AG04450 (cell line): ENCODE measurements at places on chromosomes 6 and 20.

DNA sequence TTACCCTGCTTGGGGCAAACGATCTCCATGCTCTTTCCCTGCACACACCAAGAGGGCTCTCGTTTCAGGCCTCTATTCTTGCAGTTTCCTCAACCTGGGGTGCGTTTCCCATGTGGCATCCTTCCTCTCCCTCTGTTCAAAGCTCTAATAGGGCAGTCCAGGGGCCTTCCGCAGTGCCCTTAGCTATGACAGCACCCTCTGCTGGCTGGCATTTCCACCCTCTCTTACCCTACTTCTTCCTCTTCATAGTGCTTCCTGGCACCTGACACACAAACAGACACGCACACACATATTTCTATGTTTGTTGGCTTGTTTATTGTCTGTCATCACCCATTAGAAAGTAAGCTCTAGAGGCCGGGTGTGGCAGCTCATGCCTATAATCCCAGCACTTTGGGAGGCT lies 294.0 kb downstream of the CLIC5 start:
- no peak for DNase-seq

DNA sequence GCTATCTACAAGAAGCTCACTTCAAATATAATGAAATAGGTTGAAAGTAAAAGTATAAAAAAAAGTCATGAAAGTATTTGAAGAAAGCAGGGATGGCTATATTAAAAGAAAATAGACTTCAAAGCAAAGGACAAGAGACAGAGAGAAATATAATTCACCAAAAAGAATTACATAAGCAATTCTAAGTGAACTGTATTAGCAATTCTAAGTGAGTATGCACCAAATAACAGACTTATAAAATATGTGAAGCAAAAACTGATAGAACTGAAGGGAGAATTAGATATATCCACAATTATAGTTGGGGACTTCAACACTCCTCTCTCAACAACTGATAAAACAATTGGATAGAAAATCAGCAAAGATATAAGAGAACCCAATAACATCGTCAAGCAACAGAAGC lies 38.8 kb upstream of the ID4 start:
- no peak for DNase-seq

GRCh38 chr6:63572747-63573075 lies 431 bp downstream of the LOC128125822 start:
- no peak for DNase-seq

- no peak for DNase-seq
Observed at GRCh38 chr6:118810420-118811027, 83.4 kb upstream of the ASF1A start.

DNA sequence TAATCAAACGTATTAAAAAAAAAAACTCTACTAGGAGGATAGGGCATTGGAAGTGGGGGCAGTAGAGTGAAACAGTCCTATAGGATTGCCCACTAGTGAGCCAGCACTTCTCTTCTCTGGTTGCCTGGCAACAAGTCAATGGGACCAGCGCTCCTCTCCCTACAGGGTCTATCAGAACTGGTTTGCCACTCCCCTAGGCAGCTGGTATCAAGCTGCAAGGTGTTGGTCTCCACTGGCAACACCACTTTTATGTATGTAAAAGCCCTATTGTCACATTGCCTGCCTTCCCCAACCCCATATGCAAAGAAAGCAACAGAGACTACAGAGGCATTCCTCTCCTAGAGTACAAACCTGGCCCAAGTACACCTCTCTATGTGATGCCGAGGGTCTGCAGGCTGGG lies 166.9 kb upstream of the MCHR2 start:
- no peak for DNase-seq

DNA sequence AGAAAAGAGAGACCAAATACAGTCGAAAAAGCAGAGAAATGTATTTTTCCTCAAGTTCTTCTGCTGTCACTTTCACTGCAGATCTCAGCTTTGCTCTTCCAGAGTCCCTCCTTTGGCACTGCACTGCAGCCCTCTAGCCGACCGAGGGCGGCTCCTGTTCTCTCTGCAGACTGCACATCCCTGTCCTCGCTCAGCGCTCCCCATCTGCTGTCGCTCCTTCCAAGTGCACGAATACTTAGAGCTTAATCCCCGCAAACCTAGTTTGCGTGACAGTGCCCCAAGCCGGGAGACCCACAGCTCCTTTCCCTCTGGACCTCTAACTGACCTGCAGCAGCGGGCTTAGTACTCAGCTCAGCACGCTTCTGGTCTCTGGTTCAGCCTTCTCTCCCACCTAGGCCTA lies 15.2 kb downstream of the RPP21 start:
- no peak for DNase-seq

GRCh38 chr6:32181915-32182529 lies 2.0 kb downstream of the AGER start:
- DNase-seq: no peak

DNA sequence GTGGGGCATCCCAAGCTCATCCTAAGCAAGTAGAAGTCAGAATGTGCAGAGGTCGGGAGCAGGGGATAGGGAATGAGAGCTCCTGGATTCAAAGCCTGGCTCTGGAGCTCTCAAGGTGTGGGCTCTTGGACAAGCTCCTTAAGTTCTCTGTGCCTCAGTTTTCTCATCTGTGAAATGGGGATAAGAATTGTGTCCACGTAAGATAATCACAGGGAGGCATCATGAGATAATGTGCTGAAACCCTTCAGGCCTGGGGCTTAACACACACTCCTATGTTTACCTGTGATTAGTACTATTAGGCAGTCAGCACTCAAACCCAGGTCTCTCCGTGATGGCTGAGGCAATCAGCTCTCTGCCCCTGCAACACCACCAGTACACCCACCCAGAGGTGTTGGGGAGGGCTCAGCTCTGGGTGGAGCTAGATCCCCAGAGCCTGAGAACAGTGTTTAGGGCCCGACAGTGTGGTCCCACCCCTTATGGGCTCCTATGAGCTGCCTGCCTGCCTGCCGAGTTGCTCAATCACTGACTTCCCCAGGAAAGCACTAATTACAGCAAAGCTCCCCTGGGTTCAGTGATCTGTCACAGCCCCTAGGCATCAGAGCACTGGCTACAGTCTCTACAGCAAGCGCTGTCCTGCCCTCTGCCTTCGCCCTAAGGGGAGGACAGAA lies 6.3 kb upstream of the SIRPA start:
- no peak for DNase-seq

DNA sequence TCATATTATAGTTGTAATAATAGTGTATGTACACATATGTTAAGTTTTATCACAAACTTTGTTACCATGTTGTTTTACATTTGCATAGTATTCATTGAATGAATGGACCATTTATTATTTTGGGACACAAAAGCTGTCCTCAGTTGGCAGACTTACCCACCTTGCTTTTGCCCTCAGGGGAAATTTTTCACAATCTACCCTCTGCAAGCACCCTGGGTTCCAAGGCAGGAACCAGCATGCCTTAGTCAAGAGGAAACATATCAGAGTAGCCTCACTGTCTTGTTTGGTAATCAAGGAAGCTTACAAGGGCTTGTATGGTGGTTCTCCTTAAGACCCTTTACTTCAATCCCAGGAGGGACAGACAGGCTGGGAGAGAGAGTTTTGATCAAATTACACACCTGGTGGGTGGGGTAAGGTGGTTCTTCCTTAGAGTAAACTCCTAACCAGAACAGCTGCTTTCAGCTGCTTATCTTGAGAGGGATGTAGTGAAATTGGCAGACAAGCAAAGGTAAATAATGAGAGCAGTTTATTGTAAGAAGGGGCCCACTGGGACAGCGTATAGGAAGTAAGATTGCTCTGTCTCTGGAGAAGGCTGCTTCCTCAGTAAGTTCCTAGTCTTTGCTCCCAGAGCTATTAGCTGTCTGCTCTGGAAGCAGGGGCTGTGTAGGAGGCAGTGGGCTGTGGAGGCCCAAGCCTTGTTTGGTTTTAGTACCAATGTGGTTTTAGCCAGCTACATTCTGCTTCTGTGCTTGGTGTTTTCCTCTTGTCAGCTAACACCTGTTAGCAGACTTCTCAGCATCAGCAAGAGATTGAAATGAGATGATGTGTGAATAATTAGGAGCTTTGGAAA lies 31.1 kb downstream of the BRPF3 start:
- DNase-seq: no peak

DNA sequence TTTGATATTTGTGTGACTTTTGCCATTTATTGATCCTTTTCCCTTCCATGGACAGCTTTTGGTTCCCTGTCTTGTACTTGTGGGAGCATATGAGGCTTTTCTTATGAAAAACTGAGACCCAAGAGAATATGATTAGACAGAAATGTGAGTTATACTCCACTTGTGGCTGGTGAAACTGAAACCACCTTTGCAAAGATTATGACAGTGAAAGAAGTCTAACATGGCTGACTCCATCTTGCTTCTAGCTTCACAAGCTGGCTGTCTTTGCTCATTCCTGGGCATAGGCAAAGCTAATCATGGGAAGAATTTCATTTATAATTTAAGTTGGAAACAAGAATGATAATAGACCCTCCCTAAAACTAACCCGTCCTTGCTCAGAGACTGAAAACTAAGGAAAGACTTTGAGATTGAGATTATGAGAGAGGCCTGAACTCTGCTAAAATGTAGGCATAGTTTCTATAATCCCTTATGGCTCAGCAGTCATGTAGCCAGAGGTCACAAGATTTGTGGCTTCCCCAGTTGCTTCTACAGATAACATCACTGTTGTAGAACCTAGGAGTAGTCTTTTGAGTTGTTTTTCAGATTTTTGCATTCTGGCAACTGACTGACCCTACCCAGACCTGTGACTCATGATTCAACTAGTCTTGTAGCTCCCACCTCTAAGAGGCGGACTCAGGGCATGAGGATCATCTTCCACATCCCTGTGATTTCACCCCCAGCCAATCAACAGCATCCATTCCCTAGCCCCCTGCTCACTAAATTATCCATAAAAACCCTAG lies 50.9 kb upstream of the CD2AP start:
- no peak for DNase-seq

GRCh38 chr6:53441035-53441493 lies 92.3 kb upstream of the ELOVL5 start:
- no peak for DNase-seq

- DNase-seq: no peak
Observed at GRCh38 chr6:51778666-51779065, 308.7 kb downstream of the PKHD1 start.

DNA sequence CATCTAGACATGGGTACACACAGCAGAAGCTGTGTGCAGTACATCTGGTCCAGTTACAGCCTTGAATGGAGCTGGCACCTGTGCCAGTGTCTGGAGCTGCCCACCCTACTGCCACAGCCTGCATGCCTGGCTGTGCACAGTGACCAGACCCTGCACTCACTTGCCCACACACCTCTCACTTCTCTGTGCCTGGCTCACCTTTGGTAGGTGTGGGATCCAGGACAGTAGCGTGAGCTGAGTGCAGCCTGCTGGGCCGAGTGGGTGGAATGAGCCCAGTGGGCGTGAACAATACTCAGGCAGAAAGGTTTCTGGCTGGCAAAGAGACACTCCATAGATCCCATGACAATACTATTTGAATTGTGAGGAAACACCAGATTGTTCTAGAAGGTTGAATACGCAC lies 839.5 kb upstream of the FLRT3 start:
- no peak for DNase-seq
